ENCODE measurements at places on chromosomes 13 and 19.

DNA sequence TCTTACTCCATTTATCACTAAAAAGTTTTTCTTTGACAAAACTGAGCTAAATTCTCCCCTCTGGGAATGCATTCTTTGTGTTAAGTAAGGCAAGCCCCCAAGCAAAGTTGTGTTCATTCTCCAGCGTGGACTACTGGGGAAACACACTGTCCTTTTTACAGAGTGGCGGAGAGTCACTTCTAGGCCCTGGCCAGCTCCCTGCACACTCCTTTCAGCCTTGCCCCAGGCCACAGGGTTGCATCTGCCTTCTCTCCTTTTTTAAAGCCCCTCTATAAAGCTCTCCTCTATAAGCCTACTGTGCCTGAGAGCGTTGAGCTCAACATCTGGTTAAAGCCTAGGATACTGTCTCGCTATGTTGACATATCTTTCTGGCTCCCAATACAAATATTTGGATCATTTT, 803.4 kb downstream of the PCDH17 start:
- no peak for ATAC-seq

GRCh38 chr19:50293263-50294004, 35.7 kb downstream of the KCNC3 start:
- ATAC-seq: no peak

GRCh38 chr13:29104461-29104860, 284.3 kb downstream of the MTUS2 start:
- no peak for ATAC-seq

DNA sequence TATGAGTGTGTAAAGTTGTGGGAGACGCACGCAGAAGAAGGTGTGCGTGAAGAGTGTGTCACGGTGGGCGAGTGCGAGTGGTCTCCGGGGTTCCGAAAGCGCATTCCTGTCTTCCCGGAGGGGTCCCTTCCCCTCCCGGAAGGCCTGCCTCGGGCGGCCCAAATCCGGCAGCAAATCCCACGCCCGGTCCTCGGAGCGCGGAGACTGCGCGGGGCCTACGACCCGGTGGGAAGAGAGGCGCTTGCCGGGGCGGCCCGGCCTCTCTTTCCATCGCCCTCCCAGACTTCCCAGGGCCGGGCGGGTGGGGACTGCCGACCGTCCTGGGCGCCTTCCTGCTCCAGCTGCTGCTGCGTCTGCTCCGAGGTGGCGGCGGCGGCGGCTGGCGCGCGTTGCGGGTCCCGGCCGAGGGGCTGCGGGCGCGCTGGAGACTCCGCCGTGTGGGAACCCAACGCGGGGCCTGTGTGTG, 2.1 kb downstream of the ZIC5 start:
- no peak for ATAC-seq

- ATAC-seq: no peak
Measured at GRCh38 chr19:12953138-12953798, 3.8 kb downstream of the GADD45GIP1 start.

GRCh38 chr19:49057636-49058234, at the start of gene CGB7:
CGB7 (minus strand) TSS chr19:49057749; CDS start chr19:49055375, 2,374 bp downstream.
- peak; percentile 70 for ATAC-seq

GRCh38 chr19:848386-848921, 3.6 kb upstream of the ELANE start:
- ATAC-seq: no peak

- no peak for ATAC-seq
Measured at GRCh38 chr13:41152005-41152404, 19.4 kb upstream of the KBTBD6 start.

DNA sequence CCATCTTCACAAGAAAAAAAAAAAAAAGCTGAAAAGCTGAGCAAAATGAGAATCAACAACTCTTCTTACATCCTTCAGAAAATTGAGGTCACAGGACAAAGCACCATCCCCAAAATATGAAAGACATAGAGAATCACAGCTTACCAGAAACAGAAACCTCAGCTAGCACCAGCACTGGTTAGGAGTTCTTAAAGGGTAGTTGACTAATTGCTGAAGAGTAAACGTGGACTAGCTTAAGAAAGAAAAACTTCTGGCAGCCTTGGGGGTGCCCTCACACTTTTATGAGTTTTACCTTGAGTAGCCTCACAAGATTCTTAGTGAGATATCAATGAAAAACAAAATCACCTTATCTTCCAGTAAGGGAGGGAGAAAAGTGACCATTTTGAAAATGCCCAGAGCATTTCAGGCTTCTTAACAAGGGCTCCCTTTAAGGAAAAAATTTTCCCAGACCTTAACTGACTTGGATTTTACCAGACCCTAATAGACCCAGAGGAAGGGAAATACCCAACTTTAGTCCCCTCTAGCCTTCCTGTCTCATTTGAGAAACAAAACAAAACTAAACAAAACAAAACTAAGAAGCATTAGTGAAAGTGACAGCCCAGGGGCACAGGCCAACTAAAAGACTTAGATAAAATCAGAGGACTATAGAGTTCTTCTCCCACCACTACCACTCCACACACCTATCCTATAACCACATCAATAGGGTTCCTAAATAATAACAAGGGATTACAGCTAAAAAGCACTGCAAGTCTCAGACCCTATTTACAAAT, 888.6 kb downstream of the DIAPH3 start:
- no peak for ATAC-seq
